C1 segment of cervical spinal cord (tissue), 14 donors: ENCODE measurements at places on chromosomes 11 and 22.

DNA sequence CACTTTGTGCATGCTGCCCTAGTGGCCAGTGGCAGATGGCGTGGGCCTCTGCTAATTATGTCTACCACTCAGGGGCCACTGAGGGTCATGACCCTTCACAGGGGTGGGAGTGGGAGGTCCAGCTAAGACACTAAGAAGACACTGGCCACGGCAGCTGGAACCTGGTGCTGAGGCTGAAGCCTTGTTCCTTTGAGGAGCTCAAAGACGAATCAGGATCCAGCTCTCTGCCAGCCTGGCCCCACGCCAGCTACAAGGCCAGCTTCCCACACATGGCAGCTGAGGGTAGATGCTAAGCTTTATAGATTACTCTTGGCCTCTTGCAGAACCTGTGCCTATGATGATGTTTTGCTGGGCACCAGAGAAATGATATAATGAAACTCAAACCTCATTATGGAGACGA lies 226.3 kb downstream of the DSCAML1 start:
- no peak for DNase-seq

- DNase-seq: no peak
These were observed 31.8 kb downstream of the TRIOBP start for GRCh38 chr22:37728620-37729019.

- DNase-seq: no peak
These were observed 47.6 kb downstream of the BRD1 start for GRCh38 chr22:49779853-49780697.

- no peak for DNase-seq
These were observed 377.7 kb downstream of the BRD1 start for GRCh38 chr22:49449811-49450446.

- DNase-seq: no peak
These were observed 115.0 kb upstream of the NARS2 start for GRCh38 chr11:78689585-78690153.
